ENCODE measurements at places on chromosomes 7 and 10. TPM values are rescaled to one million over a fixed set of nuclear protein-coding genes. Genes with fewer than 3 reads are reported as not detected.

Gene GPR26
- total RNA-seq: not detected

Gene FAM25A
- not detected for total RNA-seq

Gene C10orf53
- 0.16 TPM for total RNA-seq

Gene CCM2
- total RNA-seq: 61.3 TPM

Gene PAPOLB
- not detected for total RNA-seq

Gene CTTNBP2
- total RNA-seq: not detected

Gene VAX1
- total RNA-seq: not detected
